Urinary bladder (tissue), 4 donors: ENCODE measurements at places on chromosomes 2 and 18. TPM values are rescaled to one million over a fixed set of nuclear protein-coding genes. Genes with fewer than 3 reads are reported as not detected.

The IL1F10 gene
- total RNA-seq, result not detected

The BOLL gene
- 0.11 TPM for total RNA-seq

The KCNJ13 gene
- 0.63 TPM for total RNA-seq

The SLC9A4 gene
- total RNA-seq, result 2.9 TPM

- DNase-seq, result no peak
Observed at GRCh38 chr2:216084547-216084946, 2.8 kb downstream of the TMEM169 start.

DNA sequence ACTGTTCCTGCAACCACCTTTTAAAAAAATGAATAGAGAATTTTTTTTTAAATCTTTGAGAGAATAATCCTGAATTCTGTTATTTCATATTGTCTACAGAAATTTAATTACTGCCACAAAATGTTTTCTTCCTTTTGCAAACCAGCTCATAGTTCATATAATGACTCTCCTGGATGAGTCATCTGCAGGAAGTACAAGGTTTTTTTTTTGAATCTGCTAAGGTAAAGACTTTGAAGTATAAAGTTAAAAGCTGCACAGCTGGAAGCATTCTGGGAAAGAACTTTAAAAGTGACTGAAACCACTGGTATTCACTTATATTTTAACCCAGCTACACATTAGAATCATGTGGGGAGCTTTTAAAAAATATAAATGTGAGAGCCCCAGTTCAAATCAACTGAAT is 25.4 kb downstream of the SESTD1 start:
- DNase-seq, result no peak

DNA sequence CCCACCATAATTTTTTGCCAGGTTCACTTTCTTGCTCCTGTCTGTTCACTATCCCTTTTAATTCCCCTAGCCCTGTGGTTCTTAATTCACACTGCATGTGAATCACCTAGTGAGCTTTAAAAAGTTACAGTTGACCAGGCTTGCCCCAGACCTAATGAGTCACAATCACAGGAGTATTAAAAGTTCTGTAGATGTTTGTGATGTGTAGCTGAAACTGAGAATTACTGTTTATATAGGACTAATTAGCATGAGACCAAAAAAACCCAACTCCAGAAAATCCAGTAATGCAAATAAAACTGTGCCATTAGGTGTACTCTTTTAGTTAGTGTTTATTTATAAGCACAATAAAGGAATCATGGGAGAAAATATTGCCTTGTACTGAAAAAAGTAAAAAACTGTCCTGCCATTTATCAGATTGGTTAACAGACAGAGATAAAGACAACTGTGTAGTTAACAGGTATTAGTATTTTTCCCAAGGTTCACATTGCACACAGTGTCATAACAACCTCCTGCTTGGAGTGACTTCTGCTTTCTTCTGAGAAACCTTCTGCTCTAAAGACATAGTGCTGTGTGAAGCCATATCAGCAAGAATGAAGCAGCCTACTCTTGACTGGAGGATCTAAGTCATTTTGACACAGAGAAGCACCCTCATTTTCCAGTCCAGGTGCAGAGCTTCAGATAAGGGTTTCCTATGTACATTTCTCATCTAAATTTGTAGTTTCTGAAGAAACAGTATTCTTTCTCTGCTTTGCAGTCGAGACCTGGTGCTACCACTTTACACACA is 39.0 kb downstream of the VAPA start:
- no peak for DNase-seq

DNA sequence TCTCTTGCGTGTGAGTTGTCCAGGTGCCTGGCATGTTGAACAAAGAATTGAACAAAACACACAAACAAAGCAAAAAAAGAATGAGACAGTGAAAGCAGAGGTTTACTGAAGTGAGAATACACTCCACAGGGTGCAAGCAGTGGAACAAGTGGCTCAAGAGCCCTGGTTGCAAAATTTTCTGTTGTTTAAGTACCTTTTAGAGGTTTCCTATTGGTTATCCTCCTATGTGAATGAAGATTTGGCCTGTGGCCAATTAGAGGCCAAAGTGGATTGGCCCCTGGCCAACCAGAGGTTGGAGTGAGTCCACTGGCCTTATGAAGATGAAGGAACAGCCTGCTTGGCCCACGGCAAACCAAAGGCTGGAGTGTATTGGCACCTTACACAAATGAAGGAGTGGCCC is 1188.5 kb upstream of the NRXN1 start:
- no peak for DNase-seq

DNA sequence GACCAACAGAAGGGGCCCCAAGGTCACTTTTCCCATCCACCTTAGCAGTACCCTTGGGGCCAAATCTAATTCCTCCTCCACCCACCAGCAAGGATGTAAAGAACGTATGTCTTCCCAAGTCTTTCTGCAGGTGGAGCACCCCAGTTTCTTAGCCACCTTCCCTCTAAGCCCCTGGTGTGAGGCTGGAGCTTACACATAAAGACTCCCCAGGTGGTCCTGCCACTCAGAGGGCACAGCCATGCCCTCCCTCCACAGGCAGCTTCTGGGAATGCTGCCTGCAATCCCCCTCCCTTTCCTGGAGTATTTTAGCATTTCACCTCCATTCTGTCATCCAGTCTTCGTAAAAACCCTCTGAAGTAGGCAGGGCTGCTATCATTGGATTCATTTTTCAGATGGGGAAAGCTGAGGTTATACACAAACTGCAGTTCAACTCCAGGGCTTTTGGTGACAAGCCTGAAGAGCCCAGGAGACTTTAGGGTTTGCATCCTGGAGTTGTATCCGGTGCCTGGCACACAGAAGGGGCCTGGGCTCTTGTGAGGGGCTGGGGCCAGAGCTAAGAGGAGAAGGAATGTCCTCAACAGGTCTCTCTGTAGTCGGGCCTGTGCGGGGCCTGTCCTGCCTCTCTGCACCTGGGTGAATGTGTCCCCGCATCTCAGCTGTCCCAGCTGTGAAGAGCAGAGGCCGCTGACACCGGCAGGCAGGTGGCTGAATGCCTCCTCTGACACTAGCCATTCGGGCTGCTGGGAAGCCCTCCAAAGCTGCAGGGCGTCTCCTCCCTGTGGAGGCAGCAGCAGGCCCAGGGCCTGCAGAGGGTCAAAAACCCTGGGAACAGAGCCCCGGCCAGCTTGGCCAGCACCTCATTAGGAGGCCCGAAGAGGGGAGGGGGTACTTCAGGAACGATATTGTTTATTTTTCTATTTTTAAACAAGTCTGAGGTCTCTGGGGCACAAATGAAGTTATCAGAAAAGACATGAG is 27.6 kb downstream of the CIB4 start:
- no peak for DNase-seq
